ENCODE measurements at places on chromosomes 7 and 10.

GRCh38 chr10:126405239-126405775 lies 17.0 kb upstream of the ADAM12 start:
- DNase-seq, result no peak

- no peak for DNase-seq
These were observed 203.4 kb upstream of the AHR start for GRCh38 chr7:17094963-17095574.

- no peak for DNase-seq
These were observed 49.5 kb downstream of the GNAI1 start for GRCh38 chr7:80183900-80184685.

DNA sequence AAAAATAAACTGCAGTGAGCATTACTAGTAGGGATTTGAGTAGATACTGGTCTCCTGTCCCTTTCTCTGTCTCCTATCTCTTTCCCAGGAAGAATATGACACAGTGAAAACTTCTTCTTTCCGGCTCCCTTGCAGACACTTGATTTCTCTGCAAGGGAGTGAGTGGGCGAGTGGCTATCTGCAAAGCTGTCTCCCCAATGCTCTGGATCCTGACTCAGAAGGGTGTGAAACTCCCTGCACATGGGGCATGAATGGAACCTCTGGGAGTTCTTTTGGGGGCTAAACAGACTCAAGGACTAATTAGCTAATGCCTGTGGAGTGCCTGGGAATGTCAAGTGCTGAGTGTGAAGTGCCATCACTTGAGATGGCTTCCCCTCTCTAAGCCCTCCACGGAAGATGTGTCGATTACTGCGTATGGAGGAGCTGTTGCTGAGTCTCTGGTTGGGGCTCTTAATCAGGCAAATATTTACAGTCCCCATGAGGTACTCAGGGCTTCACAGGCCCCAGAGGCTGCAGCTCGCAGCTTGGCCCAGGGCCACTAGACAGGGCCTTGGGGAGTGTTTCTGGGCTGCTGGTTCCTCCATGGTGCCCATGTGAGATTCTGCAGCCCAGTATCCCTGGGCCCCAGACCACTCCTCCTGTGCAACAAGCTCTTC lies 139.8 kb downstream of the RPS24 start:
- DNase-seq, result no peak

DNA sequence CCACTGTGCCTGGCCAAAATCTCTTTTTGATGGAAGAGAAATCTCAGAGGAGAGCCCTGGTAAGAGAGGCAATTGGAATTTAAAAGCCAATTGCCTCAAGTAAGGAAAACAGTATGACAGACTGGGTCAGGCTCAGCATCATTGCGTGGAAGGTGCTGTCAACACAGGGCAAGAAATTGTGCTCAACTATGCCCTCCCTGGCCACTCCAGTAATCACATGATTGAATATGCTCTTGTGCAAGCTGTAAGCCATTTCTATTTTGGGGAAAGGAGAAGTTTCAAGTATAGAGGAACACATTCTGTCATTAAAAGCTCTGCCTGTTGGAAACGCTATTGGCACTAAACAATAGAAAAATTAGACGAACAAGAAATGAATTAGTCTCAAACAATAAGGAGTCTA lies 1127.7 kb downstream of the REEP3 start:
- no peak for DNase-seq

Measured in hepatic stellate cell (primary cell).